ENCODE measurements at places on chromosomes 5 and 9.

DNA sequence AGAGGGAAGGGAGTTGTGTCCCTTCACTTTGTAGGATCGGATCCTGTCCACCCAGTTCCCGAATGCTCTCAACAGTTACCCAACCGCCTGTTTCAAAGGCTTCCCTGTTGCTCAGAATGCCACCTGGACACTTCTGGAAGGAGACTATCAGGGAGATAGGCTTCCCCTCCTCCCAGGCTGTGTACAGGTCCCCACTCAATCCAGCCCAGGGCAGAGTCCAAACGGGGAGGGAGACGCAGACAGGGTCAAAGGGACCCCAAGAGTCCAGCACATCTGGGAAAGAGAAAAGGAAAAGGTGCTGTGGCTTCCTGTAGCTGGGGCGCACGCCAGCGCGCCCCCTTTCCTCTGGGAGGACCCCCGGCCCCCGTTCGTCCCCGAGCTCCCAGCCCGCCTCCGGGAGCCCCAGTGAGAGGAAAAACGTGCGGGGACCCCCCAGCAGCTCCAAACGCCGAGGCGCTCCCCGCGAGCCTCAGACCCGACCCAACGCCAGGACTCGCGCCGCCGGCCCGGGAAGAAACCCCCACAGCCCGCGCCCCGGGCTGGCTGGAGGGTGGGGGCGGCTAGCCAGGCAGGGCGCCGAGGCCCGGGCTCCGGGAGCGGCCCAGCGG lies 640 bp downstream of the SURF4 start:
- DNase-seq: no peak

DNA sequence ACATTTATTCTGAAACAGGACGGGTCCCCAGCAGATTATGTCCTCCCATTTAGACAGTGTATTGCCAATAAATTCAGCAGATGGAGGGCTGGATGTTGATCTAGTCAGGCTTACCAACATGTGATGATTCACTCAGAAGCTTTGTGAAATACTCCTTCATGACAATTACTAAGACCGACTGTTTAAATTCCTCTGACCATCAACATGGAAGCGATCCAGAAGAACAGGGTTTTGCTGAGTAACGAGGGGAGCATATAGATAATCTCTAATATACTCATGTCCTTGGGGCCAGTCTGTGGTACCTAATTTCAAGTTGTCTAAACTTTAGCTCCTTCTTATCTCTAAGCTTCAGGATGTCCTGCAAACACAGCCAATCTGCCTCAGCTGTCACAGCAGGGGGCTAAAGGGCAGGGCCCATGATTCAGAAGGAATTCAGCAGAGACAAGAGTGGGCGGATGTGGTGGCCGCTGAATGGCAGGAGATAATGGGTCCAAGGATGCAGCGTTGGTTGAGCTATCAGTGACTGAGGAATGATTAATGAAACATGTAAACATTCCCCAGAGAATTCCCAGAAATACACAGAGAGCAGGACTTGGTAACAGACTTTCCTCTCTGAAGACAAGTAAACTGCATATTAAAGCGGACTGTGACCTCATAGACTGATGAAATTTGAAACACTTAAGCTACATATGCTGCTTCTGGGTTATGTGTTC lies 109.4 kb downstream of the ANKRD55 start:
- no peak for DNase-seq

DNA sequence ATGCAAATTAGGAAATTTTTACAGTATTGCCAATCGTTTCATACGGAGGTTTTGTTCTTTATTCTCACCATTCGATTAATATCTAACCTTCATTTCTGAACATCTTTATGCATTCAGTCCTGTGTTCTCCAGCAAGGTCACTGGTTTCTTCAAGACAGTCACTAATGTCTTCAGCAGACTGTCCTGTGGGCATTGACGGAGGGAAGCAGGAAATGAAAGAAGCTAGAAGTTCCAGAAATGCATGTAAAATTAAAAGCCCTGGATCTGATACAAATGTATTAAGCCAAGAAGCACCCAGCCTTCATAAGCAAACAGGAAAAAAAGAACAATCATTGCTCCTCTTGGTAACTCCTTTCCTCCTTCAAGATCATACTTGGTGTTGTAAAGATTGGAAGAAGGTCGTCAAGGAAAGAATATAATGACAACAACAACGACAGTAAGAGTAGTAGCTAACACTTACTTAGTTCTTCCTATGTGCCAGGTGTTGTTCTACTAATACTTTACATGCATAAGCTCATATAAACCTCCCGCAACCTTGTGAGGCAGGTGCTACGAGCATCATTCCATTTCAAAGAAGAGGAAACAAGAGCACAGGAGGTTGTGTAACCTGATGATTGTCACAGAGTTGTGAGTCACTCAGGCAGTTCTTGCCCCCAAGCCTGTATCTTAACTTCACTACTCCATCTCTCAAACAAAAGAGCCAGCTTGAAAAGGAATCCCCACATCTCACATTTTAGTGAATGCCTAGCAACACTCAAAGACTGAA lies 59.9 kb upstream of the CER1 start:
- DNase-seq: no peak

- DNase-seq: no peak
Observed at GRCh38 chr5:131462454-131462853, 172.6 kb downstream of the RAPGEF6 start.

DNA sequence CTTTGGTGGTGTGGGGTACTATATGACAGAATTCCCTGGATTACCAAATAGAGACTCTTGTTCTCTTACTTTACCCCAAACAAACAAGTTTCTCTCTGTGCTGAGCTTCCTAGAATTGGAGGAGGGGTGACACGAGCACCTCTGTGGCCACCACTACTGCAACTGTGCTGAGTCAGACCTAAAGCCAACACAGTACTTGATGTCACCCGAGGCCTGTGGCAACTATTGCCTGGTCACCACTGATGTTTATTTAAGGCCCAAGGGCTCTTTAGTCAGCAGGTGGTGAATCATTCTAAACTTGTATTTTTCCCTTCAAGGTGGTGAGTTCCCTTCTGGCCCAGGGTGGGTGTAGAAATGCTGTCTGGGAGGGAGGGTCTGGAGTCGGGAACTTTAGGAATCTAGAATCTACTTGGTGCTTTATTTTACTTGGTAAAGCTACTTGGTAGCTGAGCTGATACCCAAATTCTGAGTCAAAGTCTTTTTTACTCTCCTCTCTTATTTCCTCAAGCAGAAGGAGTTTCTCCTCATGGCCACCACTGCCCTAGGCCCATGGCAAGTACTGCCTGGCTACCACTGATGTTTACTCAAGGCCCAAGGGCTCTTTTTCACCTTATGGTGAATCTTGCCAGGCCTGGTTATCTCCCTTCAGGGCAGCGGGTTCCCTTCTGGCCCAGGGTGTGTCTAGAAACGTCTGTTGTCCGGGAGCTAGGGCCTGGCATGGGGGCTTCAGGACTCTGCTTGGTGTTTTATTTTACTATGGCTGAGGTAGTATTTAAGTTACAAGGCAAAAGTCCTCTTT lies 9.8 kb downstream of the LURAP1L start:
- no peak for DNase-seq

- no peak for DNase-seq
Observed at GRCh38 chr9:37936965-37937364, 33.0 kb upstream of the SLC25A51 start.

All from activated CD8-positive, alpha-beta memory T cell treated with anti-CD3 and anti-CD28 coated beads for 48 hours (primary cell).